ENCODE measurements at places on chromosomes 3 and 15.

GRCh38 chr3:158430448-158430847, 140.5 kb upstream of the MLF1 start:
- no peak for DNase-seq

GRCh38 chr3:10008588-10009344, 17.5 kb upstream of the FANCD2 start:
- DNase-seq = peak; percentile 85

GRCh38 chr15:67820992-67821783, 4.1 kb upstream of the SKOR1 start:
- DNase-seq = no peak

DNA sequence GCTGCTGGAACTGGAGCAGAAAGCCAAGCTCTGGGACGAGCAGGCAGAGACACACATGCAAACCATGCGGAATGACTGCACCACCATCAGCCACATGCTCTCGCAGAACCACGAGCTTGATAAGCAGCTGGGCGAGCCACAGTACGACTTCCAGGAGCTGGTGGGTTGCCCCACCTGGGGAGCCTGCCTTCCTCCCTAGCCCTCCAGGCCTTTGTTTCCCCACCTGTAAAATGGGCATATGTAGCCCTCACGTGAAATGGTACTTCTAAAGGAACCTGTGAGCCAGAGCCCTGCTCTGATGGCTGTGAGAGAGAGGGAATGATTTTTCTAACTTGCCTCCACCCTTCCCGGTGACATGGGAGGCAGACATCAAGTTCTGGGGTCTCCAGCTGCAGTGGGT, 44.6 kb upstream of the GOLGA6B start:
- DNase-seq = no peak

GRCh38 chr15:96043591-96044171, 286.8 kb upstream of the NR2F2 start:
- DNase-seq = no peak

- DNase-seq = peak; percentile 3
These were observed 268.4 kb upstream of the CHRM5 start for GRCh38 chr15:33699691-33700447.

DNA sequence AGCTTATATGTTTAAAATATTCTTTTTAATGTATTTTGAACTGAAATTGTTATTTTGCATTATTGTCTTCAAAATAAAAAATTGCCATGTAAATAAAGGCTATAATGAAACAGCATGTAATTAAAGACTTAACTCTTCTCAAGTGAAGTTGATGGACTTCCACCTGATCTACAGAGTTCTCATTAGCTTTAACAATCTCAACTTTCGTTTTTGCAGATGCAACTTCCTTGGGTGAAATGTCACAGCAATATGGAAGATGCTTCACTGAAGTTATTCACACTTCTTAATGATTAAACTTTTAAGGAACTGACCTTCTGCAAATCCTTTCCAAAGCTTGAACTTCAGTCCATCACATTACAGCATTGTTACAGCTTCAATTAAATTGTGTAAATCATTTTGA, 63.6 kb downstream of the OSTN start:
- DNase-seq = no peak

GRCh38 chr3:66756468-66757036, 241.6 kb upstream of the KBTBD8 start:
- no peak for DNase-seq

DNA sequence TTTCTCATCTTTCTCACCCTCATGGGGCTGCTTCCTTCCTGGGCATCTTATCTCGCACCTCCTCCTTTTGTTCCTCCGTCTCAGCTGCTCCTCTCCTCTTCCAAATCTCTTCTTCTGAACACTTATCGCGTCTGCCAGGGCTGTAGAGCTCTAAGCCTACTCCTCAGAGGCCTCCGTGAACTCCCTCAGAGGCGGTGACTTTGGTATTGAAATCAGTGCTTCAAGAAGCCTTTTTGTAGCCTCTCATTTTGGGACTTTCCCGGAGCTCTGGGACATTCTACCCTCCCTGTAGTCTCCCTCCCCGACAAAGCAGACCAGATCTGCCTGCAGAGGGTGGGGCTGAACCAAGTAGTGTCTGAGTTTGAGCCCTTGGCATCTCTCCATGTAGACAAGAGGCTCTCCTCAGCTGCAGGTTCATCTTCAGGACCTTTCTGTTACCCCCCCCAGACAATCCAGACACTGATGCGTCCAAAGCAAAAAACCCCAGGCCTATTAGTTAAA, 17.5 kb upstream of the CPNE9 start:
- peak; percentile 17 for DNase-seq

DNA sequence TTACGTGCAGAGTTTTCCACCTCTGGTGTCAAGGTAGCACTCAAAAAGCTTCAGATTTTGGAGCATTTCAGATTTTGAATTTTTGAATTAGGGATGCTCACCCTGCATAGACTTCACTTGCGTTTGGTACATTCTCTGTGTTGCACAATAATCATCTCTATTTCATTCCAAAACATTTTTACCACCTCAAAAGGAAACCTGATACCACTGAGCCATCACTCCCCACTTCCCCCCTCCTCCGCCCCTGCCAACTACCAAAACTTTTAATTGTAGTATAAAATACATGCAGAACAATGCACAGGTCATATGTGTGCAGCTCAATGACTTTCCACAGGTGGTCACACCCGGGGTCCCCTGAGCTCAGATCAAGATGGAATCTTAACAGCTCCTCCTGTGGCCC, 208.8 kb downstream of the SV2B start:
- no peak for DNase-seq

DNA sequence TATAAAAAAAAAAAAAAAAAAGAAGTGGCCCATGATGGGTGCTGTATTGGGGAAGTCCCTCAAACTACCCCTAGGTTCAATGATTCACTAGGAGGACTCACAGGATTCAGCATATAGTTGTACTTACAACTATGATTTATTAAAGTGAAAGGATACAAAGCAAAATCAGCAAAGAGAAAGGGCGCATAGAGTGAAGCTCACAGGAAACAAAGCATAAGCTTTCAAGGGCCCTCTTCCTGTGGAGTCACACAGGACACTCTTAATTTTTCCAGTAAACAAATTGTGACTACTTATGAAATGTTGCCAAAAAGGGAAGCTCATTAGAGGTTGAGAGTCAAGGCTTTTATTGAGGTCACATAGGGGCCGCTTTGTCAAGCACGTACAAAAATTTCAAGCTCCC, 153.7 kb upstream of the GAP43 start:
- DNase-seq = no peak

DNA sequence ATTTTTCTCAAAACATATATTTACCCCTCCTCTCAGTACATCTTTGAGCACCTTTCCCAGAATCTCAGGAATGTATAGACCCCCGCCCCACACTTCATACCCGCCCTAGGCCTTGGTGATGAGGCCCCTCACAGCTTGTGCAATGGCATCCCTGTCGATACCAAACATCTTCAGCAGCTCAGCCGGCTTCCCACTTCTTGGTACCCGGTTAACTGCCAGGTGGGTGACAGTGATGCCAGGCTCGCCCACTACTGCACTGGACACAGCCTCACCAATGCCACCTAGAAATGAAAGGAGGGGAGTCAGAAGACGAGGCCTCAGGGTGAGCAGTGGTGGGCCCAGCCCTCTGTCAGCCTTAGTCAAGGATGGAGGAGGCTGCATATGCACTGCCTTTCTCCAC, 30.2 kb downstream of the TKT start:
- DNase-seq = no peak

- DNase-seq = no peak
These were observed 275.4 kb upstream of the C2CD4B start for GRCh38 chr15:62440362-62441105.

- DNase-seq = no peak
These were observed 86.5 kb downstream of the IGSF11 start for GRCh38 chr3:118948146-118948545.

DNA sequence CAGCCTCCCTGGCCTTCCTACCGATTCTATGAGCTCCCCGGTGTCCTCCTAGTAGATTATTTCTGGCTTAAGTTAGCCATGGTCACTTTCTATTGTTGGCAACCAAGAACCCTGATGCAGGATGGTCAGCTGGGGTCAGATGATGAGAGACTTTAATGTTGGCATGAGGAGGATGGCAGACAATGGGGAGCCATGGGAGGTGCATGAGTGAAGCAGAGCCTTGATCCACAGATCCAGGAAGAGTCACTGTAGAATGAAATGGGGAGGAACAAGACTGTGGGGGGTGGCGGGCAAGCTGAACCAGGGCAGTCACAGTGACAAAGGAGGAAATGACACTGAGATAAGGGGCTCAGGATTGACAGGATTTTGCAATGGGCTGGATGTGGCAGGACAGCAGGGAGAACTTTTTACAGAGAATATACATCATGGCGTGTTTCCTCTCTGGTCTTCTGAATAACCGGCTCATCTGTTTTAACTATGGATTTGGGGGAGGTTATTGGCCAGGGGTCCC, 60.9 kb downstream of the RPLP1 start:
- no peak for DNase-seq

DNA sequence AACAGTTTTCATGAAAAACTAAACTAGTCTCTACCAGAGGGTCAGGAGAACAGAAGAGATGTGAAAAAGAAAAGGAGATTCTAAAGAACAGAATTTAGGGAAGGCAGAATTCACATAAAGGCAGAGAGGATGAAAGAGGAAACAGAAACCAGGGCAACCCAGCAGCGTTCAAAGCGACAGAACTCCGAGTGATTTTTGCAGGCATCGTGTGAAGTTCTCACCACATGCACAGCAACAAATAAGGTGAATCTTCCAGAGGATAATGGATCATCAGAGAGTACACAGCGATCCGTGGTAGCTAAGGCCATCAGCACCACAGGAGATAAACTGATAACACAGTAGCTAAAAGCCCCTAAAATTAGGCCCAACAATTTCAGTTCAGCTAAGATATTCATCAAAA, 250.8 kb upstream of the THBS1 start:
- DNase-seq = no peak

GRCh38 chr3:49839193-49839809, 17.1 kb downstream of the TRAIP start:
- peak; percentile 87 for DNase-seq

GRCh38 chr3:194287977-194288706, 63.0 kb downstream of the CPN2 start:
- no peak for DNase-seq

DNA sequence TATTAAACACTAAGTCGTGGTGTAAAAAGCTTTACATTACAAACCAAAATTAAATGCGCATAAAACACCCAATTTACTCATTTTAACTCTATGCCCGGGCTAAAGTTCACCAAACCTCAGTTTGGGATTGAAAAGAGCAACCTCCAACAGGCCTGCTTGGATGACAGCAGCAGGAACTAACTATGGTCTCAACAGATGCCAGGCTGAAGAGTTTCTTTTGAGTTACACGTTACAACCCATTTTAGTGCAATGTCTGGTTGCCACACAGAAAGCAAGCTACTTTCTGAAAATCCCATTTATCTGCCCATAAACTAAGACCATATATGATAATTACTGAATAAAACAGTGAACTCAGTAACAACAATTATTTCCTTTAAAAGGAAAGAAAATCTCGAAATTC, 2.2 kb downstream of the SATB1 start:
- no peak for DNase-seq

- no peak for DNase-seq
These were observed 180.8 kb downstream of the PYDC2 start for GRCh38 chr3:191641789-191642188.

DNA sequence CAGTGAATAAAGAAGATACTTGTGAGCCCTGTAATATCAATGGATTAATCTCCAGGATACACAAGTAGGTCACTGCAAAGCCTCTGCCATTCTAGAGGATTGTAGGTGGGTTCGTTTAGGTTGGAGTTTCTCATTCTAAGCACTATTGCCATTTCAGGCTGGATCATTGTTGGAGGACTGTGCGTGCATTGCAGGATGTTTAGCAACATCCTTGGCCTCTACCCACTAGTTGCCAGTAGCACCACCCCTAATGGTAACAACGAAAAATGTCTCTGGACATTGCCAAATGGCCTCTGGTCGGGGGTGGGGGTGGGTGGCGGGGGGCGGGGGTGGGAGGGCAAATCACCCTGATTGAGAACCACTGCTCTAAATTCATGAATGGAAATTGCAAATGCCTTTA, 4.9 kb upstream of the IFT57 start:
- DNase-seq = no peak

DNA sequence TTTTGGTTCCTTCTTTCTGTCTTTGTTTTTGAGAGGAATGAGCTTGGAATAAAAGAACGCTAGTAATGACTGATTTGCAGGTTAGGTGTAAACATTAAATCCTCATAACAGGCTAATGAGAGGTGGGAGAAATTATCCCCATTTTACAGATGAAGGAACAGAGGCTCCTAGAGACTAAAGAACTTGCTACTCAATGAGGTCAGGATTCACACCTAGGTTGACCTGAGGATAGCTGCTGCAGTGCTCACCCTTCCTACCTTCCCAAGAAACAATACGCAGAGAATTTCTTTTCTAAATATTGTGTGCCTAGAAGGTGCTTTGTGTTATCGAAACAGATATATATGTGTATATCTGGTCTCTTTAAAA, 106.3 kb downstream of the IGF1R start:
- no peak for DNase-seq

- no peak for DNase-seq
These were observed 113.8 kb downstream of the AKAP13 start for GRCh38 chr15:85494048-85494777.

DNA sequence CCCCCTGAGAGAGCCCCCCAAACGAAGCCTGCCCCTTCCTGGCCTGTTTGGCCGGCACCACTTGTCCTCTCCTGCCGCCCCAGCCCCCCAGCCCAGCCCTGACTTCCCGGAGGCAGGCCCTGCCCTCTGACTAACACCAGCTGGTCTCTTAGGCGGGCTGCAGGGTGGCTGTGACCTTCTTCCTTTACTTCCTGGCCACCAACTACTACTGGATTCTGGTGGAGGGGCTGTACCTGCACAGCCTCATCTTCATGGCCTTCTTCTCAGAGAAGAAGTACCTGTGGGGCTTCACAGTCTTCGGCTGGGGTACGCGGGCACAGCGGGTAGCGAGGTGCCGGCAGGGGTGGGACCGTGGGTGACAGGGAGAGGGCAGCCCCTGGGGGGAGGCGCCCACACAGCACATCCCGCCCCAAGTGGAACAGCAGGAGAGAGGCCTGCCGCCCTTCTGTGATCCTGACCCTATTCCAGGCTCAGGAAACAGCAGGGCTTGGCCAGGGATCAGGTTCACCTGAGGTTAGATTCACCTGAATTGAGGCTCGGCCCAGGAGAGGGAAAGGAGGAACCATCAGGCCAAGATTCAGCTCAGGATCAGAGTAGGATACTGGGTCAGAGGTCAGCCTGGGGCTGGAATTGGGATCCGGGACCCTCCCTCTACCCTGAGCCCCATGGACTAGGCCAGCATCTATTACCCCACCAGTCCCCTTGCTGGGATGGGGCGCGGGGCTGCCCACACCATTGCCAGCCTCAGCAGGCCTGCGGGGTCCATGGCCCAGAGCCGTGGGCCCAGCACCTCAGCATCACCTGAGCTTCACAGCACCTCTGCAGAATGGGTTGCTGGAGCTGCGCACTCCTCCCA, 21.9 kb downstream of the PTH1R start:
- DNase-seq = no peak

DNA sequence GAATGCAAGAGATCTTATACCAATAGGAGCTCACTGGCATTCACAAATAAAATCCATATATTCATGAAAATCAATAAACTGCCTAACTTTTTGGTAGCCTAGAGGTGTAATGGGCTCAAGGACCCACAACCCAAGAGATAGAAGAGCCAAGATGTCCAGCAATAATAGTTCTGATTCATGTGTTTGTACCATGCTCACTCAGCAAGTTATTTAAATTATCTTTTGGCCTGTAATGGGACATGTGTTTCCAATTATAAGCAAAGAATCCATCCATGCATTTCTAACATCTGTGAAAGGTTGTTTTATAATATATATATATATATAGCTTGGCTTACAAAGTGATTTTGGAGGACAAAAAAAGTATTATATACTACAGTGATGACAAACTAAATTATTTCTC, 29.7 kb upstream of the SHC4 start:
- no peak for DNase-seq

Data from GM12865 (cell line).